ENCODE measurements at places on chromosomes 5 and 9.

DNA sequence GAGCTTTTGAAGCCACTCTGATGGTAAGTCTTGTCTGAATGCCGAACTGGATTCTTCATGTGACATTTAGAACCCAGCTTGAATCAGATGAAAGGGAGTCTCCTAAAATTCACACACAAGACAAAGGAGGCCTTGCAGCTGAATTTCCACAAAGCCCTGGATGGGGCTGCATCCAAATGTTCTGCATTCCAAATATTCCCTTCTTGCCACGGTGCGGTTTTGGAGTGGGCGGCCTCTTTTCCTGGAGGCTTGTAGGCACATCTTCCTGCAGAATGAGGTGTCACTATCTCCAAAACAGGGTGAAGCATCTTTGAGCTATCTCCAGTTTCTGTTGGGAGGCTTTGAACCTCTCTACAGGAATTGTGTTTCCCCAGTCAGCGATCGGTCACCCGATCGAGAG, 342.7 kb downstream of the ARHGEF28 start:
- DNase-seq: peak; percentile 68

DNA sequence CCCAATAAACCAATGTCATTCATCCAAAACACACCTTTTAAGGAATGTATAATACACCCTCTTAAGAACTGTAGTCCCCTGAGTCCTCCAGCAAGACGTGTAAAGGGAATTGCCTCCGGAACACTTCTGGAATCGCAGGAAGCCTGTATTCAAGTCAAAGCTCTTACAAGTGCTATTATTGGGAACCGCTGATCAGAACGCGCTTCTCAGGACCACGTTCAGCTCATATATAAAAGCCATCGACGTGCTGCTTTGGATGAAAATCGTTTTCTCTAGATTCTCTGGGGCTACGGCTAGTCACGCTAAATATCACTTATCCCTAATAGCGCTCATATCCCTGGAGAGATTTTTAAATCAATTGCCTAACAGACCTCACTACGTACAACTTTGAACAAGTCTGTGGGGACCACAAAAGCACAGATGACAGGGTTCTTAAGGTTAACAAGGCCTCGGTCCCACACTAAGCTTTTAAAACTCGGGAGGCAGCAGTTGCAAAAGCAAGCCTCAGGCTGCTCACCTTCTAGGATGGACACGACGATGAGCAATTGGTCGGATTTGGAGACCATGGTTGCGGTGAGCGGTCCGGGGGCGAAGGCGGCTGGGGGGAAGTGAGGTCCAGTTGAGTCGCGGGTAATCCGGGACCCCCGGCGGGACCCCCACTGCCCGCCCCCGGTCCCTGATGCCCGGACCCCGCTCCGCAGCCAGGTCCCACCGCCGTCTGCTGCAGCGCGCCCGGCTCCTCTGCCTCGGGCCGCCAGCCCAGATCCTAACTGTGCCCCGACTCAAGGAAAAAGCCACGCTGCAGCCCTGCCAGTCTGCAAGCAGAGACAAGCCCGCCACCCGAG, 548 bp downstream of the CEP120 start:
- peak; percentile 33 for DNase-seq

DNA sequence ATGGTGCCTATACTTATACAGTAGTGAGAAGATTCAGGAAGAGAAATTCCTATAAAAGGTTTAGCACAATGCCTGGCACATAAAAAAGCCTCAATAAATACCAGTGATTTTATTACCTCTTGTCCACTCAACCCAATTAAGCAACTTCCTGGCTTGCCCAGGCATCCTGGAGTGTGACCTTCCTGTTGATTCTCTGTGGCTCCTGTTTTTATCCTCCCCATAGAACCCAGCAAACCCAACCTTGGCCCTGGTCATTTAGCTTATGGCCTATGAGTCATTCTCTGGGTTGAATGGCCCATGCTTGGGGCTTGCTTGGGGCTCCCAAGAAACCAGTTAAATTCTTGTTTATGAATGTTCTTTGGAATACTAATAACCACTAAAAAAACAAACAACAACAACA, 21.4 kb upstream of the SPARC start:
- DNase-seq: no peak

DNA sequence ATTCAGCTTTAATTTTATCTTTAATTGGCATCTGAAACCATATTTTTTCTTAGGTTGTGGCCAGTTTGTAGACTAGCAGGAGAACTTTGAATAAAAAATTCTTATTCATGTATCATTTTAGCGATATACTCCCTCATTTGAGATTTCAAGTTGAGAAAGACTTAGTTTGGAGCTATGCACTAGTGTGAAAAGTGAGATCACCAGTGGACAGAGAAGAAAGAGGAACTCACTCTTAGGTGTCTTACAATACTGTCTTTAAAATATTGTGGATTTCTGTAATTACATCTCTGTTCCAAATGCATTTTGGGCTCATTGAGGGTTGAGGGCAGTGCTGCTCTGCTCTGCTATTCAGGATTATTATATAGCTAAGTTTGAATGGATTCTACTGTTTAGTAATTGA, 54.7 kb downstream of the NAA35 start:
- no peak for DNase-seq

GRCh38 chr9:33379666-33380389, 22.5 kb downstream of the AQP7 start:
- no peak for DNase-seq

- no peak for DNase-seq
These were observed 7.2 kb upstream of the IRX2 start for GRCh38 chr5:2758632-2759031.

- no peak for DNase-seq
These were observed 2.4 kb downstream of the POLR3G start for GRCh38 chr5:90477073-90477472.

Data from putamen (tissue), 1 donor.